Suppressor macrophage (primary cell): ENCODE measurements at places on chromosomes 4 and X.
A peak's percentile ranks its signal among the peaks of the same experiment; 100 is the strongest.

- no peak for DNase-seq
Measured at GRCh38 chr4:52106191-52106590, 55.1 kb downstream of the SPATA18 start.

DNA sequence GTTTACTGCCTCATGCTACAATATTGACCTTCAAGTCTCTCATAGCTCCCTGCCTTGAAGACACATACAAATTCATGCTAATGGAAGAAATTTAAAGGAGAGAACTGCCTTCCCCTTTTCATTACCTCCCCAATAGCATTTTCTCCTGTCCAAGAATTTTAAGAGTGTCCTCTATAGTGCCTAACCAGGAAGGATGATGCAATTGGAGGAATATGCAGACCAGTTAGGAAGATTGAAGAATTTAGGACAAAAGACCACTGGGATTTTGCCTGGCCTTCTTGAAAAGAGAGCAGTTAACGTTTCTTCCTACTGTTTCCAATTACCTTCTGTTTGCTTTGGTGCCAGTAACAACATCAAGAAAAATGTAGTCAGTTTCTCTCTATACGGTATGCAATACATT is 443.9 kb downstream of the INPP4B start:
- DNase-seq: no peak

- no peak for DNase-seq
Measured at GRCh38 chr4:4992833-4993232, 26.4 kb downstream of the CYTL1 start.

DNA sequence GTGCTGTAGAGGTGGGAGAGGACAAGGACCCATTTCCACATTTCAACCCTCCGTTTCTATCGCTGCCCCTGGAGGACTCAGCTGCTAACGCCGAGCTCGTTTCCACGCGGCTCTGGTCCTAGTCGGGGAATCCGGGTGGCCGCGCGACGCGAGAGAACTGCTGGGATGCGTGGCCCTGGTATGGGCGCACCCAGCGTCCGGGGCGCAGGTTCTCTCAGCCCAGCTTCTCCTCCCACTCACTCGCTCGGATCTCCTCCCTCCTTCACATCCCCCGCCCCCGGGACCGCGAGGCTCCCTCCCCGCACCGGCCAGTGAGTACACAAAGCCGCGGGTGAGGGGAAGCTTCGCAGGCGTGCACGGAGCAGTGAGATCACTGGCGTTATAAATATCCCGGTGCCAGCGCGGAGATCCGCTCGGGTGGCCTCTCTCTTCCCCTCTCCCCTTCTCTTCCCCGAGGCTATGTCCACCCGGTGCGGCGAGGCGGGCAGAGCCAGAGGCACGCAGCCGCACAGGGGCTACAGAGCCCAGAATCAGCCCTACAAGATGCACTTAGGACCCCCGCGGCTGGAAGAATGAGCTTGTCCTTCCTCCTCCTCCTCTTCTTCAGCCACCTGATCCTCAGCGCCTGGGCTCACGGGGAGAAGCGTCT is at the start of gene FGF5:
Gene FGF5, plus strand, starts transcription at position 412 of the 649 bp plus-strand sequence. Its CDS starts 161 bp downstream, at position 573.
- peak; percentile 55 for DNase-seq

DNA sequence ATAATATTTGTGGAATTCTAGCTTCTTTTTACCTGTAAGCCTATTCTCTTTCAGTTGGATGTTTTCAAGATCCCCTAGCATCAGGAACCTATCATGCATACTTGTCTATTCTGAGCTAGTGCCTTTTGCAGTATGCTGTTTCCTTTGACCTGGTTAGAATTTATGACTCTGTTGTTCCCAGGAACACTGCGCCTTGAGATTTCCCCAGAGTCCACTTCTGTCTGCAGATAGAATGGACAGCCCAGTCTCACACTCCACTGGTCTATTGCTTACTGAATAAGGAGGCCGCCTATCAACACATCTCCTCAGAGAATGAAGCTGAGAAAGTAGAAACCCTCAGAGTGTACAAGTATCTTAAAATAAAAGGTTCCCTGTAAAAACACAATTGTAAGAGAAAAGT is 465.1 kb upstream of the GALNTL6 start:
- DNase-seq: no peak

- DNase-seq: no peak
Measured at GRCh38 chr4:169565606-169566005, 46.8 kb downstream of the NEK1 start.

DNA sequence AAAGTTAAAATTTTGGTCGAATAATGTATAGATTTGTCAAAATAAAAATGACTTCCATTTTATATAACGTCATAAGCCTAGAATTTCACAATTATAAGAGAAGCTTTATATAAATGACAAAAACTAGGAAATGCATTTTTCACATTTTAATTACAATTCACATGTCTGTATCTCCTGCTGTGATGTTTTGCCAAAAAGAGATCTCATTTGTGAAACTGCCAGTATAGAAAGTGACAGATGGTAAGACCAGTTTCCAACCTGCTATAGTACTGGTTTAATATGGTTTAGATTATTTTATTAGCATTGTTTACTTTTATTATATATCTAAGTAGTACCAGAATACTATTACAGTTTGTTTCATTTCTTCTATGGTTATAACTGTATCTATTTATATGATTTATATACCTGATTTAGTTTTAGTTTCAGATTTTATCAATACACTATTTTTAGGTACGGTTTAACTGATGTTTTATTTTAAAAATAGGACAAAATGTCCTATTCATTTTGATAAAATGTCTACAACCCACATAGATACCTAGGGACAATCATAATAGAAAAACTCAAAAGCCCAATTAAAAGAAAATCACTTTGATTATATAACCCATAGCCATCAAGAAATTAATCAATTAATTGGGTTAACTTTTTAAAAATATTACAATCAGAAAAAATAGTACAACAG is 5.4 kb upstream of the CCSER1 start:
- DNase-seq: no peak

DNA sequence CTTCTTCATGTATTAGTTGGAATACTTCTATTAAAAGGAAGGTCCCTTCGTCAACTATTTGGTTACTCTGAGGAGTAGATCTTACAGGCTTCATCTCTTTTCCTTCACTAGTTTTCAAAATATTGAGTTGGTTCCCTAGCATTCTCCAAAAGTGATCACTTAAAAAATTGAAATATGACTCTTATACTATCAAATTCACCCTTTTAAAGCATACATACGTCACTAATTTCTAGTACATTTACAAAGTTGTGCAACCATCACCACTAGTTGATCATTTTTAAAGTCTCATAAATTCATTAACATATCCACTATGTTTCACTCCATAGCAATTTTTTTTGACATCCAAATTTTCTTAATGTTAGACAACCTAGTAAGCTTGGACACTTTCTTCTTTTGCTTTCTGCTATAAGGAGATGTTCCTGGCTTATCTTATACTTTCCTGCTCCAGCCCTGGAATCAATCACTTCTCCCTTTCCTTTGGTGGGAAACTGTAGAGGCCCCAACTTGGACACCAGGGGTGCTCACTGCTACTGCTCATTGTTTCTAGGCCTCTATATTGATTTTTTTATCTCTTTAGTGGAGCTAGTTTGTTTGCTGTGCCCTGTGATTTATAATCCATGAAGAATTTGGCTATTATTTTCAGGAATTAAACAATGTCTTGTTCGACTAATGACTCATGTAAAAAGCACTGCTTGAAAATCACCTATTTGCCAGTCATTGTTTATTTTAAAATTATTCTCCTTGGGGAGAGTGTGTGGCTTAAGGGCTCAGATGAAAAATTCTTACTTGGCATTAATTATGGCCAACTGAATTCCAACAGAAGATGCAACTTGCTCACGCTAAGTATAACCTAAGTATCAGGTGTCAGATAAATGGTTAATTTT is 4.0 kb upstream of the ZFX start:
- peak; percentile 6 for DNase-seq

DNA sequence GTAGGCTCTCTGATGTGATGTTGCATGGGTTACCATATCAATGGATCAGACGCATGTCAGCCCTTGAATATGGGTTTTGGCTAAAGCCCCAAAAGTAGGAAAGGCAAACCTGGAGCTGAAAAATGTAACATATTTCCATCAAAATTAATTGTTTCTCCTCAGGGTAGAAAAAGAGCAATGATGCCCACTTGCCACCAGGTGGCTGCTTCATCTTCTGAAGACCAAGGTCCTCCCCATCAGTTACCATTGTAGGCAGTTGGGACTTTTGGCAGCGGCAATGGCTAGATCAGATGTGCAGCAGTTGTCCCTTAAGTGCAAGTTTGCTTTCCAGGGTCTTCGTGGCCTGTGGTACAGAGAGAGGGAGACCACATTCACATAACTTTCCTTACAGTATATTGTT is 118.2 kb downstream of the NAF1 start:
- peak; percentile 36 for DNase-seq
